ENCODE measurements at places on chromosomes 7 and 10.

DNA sequence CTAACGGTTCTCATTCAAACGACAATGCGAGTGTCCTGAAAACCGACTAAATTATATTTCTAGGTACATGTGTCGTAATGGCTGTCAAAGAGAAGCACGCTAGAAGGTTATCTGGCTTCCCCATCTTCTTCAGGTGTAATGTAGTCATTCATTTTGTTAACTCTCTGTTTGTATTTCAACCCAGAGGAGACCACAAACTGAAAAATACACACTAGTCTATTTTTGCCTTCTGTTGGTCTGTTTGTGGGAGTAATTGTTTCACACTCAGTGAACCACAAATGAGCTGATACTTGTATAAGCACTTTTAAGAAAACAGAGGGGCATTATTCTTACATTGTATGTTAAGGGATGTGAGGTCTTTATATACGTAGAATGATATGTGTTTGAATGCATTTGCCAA lies 305.9 kb downstream of the GATA3 start:
- no peak for DNase-seq

GRCh38 chr10:81040940-81041339 lies 503.2 kb downstream of the SH2D4B start:
- DNase-seq: no peak

DNA sequence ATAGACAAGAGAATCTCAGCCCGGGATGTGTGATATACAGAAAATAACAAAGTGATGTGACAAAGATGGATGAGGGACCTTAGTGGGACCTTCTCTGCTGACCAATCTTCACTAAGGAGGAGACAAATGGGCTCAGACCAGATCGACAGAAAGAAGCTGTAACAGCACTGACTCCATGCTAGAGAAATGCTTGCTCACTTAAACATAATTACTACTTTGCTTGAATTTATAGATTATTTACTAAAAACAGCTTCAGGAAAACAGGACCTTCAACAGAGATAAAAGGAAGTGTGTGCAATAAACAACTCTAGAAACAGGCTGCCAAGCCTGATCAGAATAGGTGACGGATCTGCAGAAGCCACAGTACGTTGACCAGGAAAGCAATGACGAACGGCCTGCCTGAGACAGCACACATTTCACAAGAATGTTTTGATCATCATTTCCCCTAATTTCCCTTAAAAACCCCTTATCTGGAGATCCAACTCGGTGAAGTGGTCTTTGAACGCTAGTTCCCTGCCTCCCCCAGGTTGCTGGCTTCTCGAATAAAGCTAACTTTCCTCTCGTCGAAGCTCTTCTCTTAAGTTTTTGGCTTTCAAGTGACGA lies 98.4 kb upstream of the STEAP1B start:
- DNase-seq: no peak

DNA sequence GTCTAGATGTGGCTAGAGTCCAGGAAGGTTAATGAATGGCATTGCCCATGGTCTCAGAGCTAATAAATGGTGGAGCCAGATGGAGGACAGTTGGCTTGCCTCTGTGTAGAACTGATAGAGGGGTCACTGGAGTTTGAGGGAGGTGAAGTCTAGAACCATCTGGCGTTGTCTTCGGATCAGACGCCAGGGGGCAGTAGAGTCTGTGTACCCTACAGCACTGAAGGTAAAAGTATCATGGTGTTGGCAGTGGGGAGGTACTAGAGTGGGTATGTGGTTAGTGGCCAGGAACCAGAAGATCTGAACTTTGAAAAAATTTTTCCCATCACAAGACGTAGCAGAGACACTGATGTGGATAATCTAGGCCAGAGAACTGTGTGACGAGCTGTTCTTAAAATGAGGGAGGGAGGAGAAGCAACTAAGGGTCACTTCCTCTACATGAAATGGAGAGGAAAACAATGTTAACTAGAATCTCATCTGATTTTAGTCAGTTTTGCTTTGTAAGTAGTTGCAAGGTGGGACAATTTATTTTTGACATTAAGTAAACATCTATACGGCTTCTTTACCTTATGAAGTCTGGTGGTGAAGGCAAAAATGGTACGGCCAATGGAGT lies 227.9 kb upstream of the PRSS58 start:
- no peak for DNase-seq

- DNase-seq: no peak
Observed at GRCh38 chr10:21372651-21373410, 152.7 kb downstream of the SKIDA1 start.

DNA sequence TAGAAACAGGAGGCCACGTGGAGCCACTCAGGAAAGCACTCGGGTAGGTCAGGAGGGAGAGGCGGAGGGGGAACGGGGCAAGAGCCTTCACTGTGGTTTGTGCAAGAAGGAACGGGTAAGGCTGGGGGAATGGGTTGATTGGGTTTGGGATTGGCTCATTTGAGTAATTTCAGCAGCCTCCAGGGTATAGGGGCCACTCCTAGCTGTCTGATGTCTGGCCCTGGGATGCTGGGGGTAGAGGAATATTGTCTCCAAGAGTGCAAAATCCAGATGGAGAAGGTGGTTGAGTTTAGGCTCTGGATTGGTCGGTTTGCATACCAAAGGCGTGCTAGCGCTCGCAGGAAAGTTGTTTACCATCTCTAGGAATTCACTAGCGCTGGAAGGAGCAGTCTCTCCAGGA lies 47.2 kb downstream of the MYL10 start:
- no peak for DNase-seq

DNA sequence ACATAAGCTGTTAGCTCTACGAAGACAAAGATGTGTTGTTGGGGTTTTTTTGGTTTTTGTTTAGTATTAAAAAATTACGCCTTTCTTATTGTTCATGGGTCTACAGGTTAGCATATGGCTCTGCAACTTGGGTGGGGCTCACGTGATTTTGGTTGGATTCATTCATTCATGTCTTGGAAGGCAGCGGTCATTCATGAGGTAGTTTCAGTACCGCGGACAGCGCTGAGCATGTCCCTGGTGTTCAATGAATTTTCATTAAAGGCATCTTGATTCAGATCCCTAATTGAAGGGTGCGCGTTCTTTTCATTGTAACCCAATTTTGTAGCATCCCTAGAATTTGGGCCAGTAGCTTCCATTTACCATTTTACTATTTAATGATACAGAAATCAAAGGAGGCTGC lies 42.9 kb upstream of the TCERG1L start:
- no peak for DNase-seq

DNA sequence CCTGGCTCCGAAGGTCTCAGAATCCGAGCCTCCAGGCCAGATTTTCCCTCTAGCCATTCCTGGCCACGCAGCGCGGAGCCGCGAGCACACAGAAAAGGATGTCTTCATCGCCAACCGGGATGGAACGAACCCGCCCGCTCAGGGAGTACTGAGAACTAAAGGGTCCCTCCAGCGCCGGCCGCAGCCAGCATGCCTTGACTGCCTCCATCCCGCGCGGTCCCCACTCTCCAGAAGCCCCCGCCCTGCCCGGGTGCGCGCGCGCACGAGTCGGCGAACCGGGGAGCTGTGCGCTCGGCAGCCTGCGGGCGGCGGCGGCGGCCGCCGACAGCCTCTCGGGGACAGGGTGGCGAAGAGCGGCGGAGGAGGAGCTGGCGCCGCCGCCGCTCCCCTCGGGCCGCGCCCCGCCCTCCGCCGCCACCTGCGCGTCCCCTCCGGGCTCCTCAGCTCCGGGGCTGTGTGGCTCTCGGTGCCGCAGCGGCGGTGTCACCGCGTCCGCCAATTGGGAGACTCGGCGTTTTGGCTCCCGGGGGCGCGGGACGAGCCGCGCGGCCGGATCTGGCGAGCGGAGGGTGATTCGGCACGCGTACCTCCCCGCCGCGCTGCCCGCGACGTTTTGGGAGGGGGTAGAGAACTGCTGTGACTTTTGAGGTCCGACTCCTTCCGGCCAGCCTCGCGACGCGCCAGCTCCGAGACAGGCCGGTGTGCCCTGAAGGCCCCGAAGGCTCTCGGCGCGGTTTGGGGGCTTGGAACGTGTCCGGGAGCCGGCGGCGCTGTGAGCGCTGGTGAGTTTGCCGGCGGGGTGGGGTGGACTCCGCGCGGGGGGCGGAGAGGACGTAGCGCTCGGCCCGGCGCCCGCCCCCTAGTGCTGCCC lies 453 bp upstream of the GALNT17 start:
- no peak for DNase-seq

- DNase-seq: no peak
Observed at GRCh38 chr10:76558586-76558985, 1079.0 kb downstream of the KCNMA1 start.

GRCh38 chr7:42794673-42795072 lies 117.2 kb downstream of the C7orf25 start:
- DNase-seq: no peak

DNA sequence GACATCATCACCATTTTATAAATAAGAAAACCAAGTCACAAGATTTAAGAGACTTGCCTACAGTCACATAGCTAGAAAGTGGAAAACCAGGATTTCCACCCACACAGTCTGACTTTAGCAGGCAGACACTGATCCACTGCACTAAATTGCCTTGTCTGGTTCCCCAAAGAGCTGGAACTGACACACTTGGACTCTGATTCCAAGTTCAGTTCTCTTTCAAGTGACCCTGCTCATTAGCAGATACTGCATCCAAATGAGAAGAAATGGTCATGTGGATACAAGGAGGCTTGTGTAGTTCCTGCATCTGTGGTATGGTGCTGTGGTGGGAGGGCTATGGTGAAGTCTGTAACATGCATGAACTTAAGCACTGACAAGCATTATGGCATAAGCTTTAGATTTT lies 180.1 kb upstream of the MKLN1 start:
- DNase-seq: no peak

DNA sequence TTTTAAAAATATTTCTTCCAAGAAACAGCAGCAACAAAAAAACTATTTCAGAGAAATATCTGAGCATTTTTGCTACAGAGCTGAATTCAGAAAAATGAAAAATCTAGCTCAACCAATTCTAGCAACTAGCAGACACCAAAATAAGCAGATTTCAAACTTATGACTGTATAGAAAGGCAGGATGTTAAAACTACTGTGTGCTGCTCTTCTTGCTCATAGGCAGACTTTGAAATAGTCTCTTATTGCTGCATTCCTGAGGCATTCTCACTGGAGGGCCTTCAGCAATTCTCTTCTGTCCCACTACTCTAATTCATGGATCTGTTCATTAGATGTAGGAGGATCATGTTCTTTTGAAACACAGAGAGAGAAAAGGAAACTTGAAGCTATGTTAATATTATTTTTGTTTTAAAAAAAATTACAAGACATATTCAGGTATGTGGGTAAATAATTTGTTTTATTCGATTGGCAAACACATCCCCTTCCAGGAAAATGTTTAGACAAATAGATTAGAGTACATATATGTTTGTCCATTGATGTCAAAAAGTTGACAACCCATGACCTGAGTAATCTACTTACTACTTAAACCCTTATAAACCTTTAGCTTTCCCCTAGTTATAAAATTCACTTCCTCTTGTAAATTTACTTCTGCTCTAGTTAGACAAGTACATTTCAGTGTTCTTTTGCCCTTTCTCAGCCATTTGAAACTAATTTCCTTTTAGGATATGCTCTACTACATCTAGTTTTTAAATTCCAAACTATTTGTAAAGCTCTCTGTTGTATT lies 428.2 kb upstream of the POT1 start:
- DNase-seq: no peak

- no peak for DNase-seq
Observed at GRCh38 chr7:142301923-142302550, 44.2 kb upstream of the PRSS58 start.

GRCh38 chr7:112182749-112183148 lies 23.4 kb downstream of the DOCK4 start:
- DNase-seq: no peak

- DNase-seq: no peak
Observed at GRCh38 chr10:12927896-12928295, 73.6 kb downstream of the CCDC3 start.

DNA sequence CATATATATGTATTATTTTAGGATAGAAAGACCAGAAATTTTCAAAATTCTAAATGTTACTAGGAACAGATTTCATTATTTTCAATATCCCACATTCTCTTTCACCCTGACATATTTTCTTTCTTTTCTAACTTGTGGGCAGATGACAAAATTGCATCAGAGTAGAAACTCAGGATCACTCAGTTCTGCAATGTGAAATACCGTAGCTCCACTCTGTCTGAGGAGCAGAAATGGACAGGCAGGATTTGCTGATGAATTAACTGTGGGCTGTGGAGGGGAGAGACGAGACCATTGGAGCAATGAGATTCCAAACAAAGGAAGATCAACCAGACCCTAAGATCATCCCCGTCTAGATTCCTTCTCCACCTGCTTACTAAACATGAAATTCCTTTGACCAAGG lies 37.0 kb upstream of the SVOPL start:
- DNase-seq: no peak

GRCh38 chr10:43110338-43111071 lies 27.7 kb upstream of the CSGALNACT2 start:
- DNase-seq: no peak

GRCh38 chr10:122643931-122644534 lies 55.6 kb downstream of the C10orf120 start:
- no peak for DNase-seq

DNA sequence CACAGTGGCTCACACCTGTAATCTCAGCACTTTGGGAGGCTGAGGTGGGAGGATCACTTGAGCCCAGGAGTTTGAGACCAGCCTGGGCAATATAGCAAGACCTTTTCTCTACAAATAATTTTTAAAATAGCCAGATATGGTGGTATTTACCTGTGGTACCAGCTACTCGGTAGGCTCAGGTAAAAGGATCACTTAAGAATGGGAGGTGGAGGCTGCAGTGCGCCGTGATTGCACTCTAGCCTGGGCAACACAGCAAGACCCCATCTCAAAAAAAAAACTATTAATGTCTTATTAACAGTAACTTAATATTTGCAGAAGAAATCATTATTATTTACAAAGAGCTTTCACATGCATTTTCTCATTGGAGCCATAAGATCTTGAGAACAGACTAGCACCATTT lies 103.6 kb downstream of the SGMS1 start:
- no peak for DNase-seq

- DNase-seq: no peak
Observed at GRCh38 chr7:103686064-103686463, 240.1 kb upstream of the SLC26A5 start.

DNA sequence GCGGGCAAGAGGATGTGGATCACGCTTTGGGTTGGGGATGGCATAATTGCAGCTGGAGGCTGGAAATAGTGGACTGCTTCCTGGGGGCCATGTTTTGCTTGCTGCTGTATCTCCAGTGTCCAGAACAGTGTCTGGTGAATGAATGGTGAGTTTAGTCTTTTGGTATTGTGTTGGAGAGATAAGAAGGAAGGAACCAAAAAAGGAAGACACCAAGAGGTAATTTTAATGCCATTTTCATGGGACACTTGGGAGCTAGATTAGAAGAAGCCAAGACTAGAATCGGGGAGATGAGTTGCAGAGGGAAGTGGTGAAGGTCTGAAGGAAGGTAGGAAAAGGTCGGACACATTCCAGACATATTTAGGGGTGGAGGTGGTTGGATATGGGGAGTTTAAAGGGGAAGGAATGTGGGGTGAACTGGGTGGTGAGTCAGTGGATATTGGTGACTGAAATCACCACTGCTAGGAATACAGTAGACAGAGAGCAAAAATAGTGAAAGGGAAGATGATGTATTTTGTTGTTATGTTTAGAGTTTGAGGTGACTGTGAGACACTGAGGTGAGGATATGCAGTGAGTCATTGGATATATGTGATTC lies 76.7 kb downstream of the CCNY start:
- DNase-seq: no peak

- DNase-seq: no peak
Observed at GRCh38 chr7:51256209-51256781, 60.3 kb downstream of the COBL start.

- no peak for DNase-seq
Observed at GRCh38 chr7:27105301-27106031, 3.0 kb upstream of the HOXA2 start.
